ENCODE measurements at places on chromosomes 2 and 18.

GRCh38 chr18:77153404-77153803 is 20.8 kb upstream of the MBP start:
- DNase-seq: no peak

DNA sequence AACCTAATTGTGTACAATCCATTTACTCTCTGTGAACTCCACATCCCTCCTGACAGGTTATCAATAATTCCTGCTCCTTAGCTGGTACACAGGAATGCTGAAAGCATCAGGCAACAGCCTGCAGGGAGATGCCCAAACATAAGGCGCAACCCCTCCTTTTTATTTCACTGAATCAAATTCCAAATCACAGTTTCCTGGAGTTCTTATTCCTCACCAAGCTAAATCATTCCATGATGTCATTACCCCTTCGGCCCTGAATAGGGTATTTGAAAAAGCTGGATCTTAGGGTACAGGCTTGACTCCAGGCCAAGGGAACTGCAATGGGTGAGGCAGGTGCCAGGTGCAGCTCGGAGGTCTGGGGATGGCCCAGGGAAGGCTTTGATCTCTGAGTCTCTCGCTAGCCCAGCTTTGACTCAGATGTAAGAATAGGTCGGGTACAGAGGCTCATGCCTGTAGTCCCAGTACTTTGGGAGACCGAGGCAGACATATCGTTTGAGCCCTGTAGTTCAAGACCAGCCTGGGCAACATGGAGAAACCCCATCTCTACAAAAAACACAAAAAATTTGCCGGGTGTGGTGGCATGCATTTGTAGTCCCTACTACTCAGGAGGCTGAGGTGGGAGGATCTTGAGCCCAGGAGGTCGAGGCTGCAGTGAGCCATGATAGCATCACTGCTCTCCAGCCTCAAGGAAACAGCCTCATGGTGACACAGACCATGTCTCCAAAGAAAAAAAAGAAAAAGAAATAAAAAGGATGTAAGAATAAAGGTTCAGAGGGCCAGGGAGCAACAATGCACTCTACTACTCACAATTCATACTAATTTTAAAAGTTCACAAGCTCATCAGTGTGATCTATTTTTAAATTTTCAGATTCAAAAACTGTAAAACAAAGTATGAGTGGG is 6.8 kb downstream of the FHL2 start:
- DNase-seq: no peak

GRCh38 chr18:57737400-57738060 is 65.6 kb downstream of the ATP8B1 start:
- DNase-seq: no peak

DNA sequence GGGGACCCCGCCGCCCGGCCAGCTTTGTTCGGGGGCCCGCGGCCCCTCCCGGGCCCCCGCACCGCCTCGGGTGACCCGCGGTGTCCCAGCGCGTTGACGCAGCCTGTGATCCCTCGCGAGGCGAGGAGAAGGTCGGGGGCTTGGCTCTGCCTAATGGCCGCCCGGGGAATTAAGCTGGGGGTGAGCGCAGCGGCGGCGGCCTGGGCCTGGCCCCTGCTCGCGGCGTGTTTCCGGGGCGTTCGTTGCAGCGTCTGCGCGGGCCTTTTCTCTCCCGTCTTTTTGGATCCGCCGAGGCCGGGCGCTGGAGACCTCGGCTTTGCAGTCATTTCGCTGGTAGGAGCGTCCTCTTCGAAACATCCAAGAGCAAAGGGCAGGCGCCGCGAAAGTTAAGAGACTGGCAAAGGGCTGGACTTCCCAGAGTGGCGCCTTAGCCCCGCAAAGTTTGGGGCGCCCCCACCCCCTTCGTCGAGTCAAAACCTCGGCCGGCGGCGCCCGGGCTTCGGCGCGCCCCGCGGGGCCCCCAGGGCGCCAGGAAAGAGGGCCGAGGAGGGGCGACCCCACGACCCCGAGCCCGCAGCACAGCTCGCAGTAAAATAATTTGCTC is 1.3 kb downstream of the SALL3 start:
- DNase-seq: no peak

GRCh38 chr18:36183987-36184386 is 3.3 kb upstream of the MOCOS start:
- no peak for DNase-seq

DNA sequence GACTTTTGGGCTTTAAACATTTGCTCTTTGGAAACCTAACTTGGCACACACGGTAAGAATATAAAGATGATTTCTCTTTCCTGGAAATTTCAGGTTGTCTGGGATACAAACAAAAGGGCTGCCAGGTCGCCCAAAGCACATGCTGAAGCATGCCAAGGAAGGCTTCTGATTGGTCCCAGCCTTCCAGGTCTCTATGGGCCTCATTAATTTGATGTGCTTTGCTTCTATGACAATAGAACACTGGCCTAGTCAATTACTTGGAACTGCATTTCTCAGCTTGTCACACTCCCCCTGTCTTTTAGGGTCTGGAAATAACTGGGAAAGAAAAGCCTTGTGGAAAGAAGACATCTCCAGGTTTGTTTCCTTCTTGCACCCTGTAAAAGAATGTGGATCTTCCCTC is 228.9 kb downstream of the ADCYAP1 start:
- DNase-seq: no peak

DNA sequence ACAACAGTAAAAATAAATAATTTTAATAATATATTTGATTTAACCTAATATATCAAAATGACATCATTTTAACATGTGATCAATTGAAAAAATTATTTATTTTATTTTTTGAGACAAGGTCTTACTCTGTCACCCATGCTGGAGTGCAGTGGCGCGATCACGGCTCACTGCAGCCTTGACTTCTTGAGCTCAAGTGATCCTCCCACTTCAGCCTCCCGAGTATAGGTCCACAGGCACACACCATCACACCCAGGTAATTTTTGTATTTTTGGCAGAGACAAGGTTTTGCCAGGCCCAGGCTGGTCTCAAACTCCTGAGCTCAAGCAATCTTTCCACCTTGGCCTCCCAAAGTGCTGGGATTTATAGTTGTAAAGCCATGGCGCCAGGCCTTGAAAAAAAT is 126.7 kb upstream of the COPS8 start:
- DNase-seq: no peak

- no peak for DNase-seq
These were observed 116.6 kb downstream of the SRBD1 start for GRCh38 chr2:45494275-45494977.

- no peak for DNase-seq
These were observed 35.6 kb downstream of the COA5 start for GRCh38 chr2:98572676-98573075.

GRCh38 chr18:38497266-38497665 is 931.7 kb upstream of the CELF4 start:
- DNase-seq: no peak

DNA sequence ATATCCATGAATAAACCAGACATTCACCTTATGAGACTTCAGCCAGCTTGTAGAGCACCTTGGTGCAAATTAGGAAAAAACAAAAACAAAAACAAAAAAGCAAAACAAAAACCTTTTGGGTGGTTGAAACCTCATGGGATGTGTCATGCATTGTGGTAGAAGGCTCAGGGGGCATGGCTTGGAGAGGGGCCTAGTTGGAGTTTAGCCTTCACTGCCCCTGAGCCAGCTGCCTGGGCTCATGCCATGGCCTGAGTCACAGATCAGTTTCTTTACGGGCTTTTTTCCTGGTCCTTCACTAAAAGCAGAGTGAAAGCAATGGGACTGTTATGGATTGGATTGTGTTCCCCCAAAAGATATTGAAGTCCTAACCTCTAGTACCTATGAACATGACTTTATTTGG is 22.0 kb upstream of the DAPL1 start:
- no peak for DNase-seq

GRCh38 chr18:27483276-27483675 is 298.2 kb upstream of the CHST9 start:
- DNase-seq: no peak

DNA sequence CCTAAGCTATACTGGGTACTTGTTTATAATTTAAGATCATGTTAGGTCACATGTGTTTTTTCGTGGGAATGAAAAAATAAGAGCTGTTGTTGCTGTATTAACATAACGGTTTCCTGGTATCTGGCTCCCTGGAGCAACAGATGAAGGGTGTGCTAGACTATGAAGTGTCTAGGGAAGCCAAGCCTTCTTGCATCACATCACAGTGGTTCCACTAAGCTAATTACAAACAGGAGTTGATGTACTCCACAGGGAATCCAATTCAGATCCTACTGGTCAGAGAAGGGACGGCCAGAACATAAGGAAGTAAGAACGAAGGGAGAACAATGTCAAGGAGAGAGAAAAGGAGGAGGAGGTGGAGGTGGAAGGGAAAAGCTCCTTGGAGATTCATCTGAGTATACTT is 193.0 kb upstream of the CYP26B1 start:
- DNase-seq: no peak

DNA sequence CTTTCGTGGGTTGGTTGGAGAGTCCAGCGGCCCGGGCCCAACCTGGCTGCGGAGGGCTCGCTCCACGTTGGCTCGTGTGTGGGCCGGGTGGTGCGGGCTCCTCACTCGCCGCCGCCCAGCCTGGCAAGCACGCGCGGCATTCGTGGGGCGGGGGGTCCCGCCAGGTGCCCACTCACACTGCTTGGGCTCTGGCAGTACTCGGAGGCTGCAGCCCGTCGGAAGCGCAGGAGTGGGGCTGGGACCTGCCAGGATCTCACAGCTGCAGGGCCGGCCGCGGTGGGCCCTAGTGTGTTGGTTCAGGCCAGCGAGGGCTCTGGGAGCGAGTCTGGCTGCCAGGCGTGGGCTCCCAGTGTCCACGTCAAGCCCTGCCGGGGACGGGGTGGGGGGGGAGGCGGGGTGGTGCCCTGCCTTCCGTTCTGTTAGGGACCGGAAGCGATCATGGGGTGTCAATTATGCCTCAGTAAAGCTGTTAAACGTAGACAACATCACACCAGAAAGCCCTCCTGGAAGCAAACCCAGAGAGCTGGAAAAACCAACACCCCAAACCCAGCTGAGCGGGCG is 1.0 kb upstream of the HS6ST1 start:
- no peak for DNase-seq

GRCh38 chr2:45170191-45171135 is 161.2 kb upstream of the SIX2 start:
- no peak for DNase-seq

GRCh38 chr2:233838251-233838650 is 16.1 kb downstream of the HJURP start:
- DNase-seq: no peak

DNA sequence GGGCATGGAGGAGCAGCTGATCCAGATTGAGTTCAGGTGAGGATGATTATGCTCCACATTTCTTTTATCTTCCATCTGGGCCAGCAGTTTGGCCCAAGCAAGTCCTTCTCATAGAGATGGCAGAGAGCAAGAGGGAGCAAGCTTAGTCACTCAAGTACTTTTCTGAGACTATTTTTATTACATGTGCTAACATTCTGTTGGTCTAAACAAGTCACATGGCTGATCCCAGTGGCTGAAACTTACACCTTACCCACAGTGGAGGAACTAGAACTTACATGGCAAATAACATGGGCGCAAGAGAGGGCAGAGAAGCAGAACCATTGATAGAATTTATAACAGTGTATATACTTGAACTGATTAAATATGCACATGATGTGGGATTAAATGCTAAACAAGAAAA is 105.7 kb downstream of the KYNU start:
- DNase-seq: no peak

DNA sequence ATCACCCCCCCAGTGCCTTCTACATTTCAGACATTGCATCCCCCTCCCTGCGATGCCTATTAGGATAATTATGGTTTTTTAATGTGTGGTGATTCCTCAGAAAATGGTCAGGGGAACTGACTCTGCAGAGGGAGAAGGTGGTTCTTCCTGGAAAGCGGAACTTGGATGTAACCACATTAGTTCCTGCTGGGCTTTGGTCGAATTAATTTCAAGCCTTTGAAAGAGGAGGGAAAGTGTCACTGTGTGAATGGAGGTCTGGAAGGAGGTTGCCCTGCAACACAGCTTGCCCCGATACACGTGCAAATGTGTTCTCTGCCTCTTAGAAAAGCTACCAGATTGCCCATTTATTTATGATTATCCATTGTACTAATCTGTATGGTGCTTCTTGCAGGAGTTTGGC is 63.2 kb upstream of the TPO start:
- DNase-seq: no peak

DNA sequence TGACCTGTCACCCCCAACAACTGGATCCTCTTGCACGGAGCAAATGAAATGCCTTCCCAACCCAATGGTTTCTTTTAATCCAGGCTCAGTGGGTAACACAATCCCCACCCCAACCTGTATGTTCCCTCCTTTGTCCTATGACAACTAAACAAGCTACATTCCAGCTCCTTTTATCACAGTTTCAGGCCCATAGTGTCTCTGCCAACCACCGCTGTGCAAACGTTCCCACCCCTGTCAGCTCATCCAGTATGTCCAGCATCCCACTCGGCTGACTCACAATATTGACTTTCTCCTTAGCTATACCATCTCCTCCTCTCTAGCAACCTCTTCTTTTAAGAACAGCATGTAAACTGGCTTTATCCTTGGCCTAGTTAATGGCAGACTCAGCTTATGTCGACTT is 117.9 kb upstream of the PPP1CB start:
- no peak for DNase-seq

- no peak for DNase-seq
These were observed 15.7 kb downstream of the ZFP36L2 start for GRCh38 chr2:43210467-43211303.

GRCh38 chr2:72745679-72746368 is 80.0 kb downstream of the EXOC6B start:
- no peak for DNase-seq

DNA sequence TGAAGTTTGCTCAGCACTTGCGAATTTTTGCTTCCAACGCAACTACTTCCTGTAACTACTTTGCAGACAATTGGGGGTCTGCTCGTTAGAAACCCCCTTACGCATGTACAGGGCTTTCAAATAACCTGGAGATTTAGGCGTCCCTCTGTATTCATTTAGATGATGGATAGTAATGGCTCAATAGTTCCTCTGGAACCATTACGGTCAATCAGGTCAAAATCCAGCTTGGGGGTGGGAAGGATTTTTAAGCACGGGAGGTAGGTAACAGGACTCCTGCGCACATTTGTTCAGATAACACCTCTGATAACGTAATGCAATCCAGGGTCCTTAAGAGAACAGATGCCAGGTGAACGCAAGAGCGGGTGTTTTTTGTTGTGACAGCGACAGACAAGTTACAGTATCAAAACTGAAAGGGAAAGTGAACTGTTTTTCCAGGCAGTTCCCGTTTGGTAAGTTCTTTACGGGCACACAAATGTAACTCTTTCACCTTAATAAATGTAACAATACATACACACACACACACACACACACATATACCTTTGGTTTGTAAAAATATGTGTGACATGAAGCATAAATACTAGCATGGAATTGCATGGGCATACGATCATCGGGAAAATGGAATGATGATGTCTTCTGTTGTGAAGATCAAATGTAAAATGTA is 3.8 kb upstream of the OSR1 start:
- no peak for DNase-seq

GRCh38 chr2:217934321-217935131 is 68.3 kb downstream of the TNS1 start:
- DNase-seq: no peak

- DNase-seq: no peak
These were observed 70.3 kb upstream of the CCDC85A start for GRCh38 chr2:56113382-56113975.

DNA sequence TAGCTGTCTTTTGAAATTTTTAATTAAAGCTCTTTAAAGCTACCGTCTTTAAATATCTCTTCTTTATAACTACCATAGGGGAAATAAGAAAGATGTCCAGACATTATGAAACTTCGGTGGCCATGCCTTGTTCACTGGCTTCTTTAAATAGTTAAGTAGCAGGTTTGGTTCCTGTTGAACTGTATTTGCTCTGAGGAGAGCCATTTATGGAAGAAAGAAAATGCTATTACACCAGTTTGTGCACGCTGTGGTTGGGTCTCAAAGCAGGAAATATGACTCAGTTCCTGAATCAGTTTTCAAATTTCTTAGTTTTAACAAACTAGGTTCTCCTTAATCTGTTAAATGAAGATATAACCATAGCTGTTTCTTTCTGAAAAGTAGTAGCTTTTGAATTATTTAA is 12.2 kb downstream of the ARPC2 start:
- no peak for DNase-seq
